ENCODE measurements at places on chromosomes 2 and 18.

- DNase-seq, result no peak
These were observed 32.9 kb upstream of the POMC start for GRCh38 chr2:25201265-25201664.

GRCh38 chr18:8942909-8943545 lies 159.5 kb upstream of the NDUFV2 start:
- DNase-seq, result no peak

GRCh38 chr2:142100970-142101369 lies 29.8 kb downstream of the LRP1B start:
- no peak for DNase-seq

DNA sequence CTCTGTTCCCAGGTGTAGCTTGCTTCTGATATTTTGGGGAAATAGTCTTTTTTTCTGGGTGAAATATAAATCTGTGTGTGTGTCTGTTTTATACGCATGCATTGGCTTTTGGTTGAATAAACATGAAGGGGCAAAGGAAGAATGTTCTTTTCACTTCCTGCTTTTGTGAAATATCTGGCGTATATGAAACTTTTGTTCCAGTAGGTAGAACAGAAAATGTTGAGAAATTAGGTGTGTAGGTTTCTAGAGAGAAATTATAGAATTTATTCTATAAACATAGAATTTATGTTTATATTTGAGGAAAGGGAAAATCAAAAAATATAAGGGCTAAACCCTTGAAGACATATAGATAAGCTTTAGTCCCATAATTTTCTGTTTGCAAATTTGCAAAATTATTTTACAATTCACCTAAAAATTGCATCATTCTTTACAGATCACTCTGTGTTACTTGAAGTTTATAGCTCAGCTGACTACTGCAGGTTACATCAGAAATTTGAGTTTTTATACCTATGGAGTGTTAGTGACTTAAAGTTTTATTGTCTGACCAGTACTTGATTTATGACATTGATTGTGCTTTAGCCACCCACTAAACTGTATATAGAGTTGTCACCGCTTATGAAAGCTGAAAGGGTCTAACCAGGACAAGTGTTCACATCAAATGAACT lies 116.1 kb downstream of the FAM117B start:
- DNase-seq, result no peak

DNA sequence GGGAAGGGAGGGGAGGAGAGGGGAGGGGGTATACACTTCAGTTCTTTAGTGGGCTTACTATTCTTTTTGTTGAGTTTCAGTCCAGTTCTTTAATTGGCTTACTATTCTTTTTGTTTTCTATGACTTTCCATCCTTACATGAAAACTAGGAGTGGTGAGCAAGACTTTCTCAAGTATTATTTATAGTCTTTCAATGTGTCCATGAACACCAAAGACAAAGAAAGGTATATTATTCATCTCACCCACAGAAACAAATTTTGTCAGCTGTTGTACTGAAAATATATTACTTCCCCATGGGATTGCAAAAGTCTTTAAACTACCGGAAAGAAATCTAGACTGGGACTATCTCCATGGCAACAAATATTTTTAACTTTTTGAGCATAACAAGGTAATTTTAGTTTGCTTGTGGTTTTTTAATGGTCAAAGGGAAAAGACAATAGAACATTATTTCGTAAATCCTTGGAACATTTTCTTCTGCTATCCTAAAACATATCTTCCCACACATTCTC lies 17.6 kb downstream of the ADAM17 start:
- no peak for DNase-seq

GRCh38 chr2:41972819-41973218 lies 75.0 kb upstream of the PKDCC start:
- no peak for DNase-seq
